ENCODE measurements at places on chromosomes 4 and X.

DNA sequence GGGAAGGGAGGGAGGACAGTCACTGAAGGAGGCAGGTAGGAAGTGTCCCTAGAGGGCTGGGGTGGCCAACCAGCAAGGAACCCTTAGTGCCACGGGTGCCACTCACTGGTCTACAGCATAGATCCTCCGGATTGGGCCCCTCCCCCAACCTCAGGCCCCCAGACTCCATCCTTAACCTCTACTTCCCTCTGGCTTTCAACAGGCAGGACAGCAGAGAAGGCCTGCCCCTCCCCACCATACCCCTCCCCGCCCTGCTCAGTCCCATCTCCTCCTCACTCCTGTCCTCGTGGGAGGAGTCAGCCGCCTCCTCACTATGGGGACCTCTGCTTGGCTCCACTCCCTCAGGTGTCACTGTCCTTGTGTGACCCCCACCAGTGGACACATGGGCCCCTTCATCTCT is 77.7 kb upstream of the PSAPL1 start:
- no peak for DNase-seq

GRCh38 chrX:17403189-17403691 is 28.2 kb downstream of the NHS start:
- no peak for DNase-seq

DNA sequence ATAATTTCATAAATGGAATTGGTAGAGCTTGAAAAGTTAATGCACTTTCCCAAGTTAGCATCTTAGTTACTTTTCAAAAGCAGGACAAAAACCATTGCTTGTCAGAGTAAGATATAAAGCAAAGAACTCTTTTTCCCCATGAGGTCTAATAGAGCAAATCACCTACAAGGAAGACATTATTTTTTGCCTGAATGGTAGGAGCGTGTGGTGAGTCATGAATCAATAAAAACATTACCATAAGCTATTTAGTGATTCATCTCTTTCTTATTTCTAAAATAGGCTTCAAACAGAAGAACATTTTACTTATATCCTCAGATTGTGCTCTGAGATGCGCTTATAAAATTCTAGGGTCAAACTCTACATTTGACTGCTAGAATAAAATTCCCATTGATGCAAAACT is 109.4 kb upstream of the GPRIN3 start:
- no peak for DNase-seq

GRCh38 chrX:118706681-118707080 is 20.7 kb upstream of the IL13RA1 start:
- DNase-seq, result no peak

- DNase-seq, result no peak
Observed at GRCh38 chr4:31877429-31877828, 1157.3 kb downstream of the PCDH7 start.

DNA sequence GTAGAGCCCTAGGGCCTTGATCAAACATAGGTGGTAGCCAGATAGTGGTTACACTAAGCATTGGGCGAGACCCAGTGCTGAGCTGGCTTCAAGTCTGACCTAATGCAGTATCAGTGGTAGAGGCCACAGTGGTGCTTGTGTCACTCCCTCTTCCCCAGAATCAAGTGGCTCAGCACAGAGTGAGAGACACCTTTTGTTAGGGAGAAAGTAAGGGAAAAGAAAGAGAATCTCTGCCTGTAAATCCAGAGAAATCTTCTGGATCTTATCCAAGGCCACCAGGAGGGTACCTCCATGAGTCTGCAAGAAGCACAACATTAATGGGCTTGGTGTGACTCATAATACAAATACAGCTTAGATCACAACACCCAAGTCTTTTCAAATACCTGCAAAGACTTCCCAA is 117.7 kb upstream of the SLC6A14 start:
- DNase-seq, result no peak

- no peak for DNase-seq
Observed at GRCh38 chr4:53502094-53502493, 89.2 kb downstream of the LNX1 start.

DNA sequence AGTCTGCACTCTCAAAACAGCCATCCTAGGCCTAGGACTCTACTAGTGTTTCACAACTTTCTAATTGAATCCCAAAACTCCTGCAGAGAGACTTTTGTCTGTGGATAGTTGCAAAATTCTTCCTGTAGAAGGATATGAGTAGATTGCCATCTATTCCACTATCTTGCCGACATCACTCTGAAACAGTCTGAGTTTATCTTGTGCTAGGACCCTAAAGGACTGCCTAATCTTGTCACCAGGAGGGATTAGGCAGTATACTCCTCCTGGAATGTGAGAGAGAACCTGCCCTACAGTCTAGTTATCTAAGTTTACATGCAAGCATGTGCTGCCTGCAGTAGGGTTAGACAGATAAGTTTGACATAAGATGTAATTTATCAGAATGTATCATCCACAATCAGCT is 1646.6 kb upstream of the PCDH7 start:
- DNase-seq, result no peak

- DNase-seq, result peak; percentile 14
Observed at GRCh38 chr4:16227462-16227868, 1.2 kb upstream of the TAPT1 start.

GRCh38 chrX:105608745-105609144 is 213.6 kb upstream of the NRK start:
- DNase-seq, result no peak

DNA sequence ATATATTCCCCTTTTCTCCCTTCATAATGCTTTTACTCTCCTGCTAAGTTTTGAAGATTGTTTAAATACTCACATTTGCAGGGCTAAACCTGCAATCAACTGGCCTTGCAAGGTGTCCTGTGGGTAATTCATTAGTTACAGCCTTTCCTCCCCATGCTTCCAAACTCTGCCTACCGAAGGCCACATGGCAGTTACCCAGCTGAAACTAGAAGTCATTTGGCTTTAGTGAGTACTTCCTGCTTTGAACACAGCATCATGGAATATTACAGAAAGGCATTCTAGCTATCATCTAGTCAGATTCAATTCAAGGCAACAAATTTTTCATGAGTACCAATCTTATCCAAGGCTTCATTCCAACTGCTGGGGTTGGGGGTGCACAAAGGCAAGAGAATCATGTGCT is 55.6 kb downstream of the SRPX start:
- no peak for DNase-seq

- DNase-seq, result peak; percentile 6
Observed at GRCh38 chrX:151703487-151703886, 8.2 kb downstream of the PRRG3 start.

DNA sequence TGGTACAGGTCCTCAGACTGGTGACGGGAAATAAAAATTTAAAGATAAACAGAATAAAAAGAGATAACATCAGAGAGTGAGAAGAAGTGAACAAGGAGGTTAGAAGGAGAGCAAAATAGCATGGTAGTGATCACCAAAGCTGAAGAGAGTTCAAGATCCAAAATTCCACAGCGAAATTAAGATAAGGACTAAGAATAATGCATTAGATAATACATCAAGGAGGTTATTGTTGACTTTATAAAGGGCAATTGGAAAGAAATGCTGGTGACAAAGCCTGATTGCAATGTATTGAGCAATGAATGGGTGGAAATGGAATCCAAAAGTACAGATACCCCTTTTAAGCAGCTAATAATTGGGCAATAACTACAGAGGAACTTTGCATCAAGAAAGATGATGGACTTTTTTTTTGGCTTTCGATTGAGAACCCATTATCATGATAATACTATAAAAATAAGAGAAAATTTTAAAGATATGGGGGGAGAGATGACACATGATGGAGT is 101.6 kb upstream of the MAP9 start:
- DNase-seq, result no peak

DNA sequence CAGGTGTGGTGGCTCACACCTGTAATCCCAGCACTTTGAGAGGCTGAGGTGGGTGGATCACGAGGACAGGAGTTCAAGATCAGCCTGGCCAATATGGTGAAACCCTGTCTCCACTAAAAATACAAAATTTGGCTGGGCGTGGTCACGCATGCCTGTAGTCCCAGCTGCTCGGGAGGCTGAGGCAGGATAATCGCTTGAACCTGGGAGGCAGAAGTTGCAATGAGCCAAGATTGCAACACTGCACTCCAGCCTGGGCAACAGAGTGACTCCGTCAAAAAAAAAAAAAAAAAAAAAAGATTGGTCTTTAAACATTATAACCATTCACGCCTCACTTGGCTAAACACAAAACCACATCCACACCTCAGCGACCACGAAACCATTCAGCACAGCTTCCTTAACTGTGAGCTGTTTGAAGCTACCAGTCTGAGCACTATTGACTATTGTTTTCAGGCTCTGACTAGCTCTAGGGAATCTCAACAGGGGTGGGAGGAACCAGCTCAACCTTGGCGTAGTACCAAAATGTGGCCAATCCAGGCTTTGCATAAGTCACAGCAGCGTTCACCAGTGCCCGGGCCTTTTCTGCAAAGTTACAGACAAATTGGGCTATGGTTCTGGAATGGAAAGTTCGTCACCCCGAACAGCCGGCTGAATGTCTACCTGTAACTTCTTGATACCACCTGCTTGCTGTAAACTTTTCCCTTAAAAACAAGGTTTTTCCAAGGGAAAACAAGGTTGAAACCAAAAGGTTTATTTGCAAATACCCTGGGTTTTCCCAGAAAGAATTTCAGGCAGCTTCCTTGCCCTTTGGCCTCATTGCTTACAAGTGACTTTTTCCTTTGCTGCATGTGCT is 73.6 kb upstream of the DHX15 start:
- peak; percentile 42 for DNase-seq

DNA sequence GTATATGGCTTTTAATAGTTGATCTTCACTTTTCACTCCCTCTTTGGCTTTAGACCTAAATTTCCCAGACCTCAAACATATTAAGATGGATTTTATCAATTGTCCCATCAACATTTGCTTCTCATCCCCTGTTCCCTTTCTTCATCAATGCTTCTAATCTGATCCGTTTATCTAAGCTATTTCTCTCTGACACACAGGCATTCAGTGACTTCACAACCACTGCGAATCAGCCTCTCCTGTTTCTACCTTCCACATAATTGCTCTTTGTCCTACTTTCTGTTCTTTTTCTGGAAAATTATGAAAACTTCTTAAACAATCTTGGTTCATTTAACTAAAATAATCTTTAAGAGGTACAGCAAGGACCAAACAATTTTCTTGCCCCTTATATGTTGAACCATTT is 115.2 kb downstream of the GLRA3 start:
- DNase-seq, result no peak

GRCh38 chr4:69818060-69818639 is 41.8 kb downstream of the SULT1E1 start:
- DNase-seq, result no peak

- DNase-seq, result no peak
Observed at GRCh38 chrX:13212191-13212651, 107.6 kb downstream of the ATXN3L start.

DNA sequence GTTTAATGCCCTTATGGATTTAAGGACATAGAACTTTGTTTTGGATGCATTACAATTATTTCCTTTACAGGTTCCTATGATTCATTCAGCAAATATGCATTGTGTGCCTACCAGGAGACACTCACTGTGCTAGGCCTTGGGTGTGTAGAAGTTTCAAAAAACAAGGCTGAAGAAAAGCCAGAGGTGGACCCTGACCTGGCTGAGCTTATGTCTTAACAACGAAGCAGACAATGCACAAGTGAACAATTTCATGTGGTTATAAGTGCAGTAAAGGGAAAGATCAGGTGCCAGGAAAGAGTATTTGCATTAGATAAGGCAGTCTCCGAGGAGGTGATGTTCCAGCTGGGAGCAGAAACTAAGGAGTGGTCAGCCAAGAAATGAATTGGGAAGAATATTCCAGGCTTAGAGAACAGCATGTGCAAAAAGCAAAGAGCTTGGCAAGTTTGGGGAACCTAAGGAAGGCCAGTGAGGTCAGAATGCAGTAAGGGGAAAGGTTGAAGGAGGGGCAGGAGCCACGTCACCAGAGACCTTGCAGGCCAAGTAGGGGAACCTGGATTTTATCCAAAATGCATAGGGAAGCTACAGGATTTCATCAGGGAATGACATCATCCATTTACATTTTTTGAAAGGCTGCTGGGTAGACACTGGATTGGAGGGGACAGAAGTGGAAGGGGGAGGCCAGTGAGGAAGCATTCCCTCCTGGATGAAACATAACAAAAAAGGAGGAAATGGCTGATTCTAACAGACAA is 193.6 kb downstream of the SOWAHB start:
- DNase-seq, result no peak

GRCh38 chrX:17374619-17375366 is at the start of gene NHS:
TSS of gene NHS (plus strand) at chrX:17375200. CDS start at chrX:17375758, 558 bp downstream.
- DNase-seq, result peak; percentile 4

- DNase-seq, result no peak
Observed at GRCh38 chrX:98203800-98204199, 1320.1 kb downstream of the RPA4 start.

- DNase-seq, result no peak
Observed at GRCh38 chr4:148092316-148093014, 349.7 kb downstream of the NR3C2 start.

- DNase-seq, result no peak
Observed at GRCh38 chrX:1545776-1546408, 8.9 kb upstream of the P2RY8 start.

- no peak for DNase-seq
Observed at GRCh38 chr4:186554914-186555827, at the start of gene MTNR1A. TSS of gene MTNR1A (minus strand) at chr4:186555567. CDS start at chr4:186555365, 202 bp downstream.

DNA sequence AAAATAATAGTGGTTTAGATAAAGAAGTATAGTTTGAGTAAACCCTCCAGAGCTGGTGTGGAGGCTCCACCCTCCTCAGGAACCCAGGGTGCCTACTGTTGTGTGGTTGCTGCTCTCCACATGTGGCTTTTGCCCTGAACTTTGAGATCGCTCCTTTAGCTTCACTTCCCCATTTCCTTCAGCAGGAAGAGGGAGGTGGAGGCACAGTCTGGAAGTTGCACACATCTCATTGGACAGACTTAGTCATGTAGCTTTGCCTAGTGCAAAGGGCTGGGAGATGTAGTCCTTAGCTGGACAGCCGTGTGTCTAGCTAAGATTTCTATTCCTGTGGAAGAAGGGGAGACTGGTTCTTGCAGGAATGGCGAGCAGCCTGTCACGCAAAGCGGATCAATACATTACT is 37.9 kb downstream of the RGS12 start:
- DNase-seq, result no peak

- no peak for DNase-seq
Observed at GRCh38 chr4:83112231-83112630, 2.3 kb downstream of the PLAC8 start.

- DNase-seq, result no peak
Observed at GRCh38 chr4:145865274-145865941, 73.2 kb downstream of the ZNF827 start.

GRCh38 chr4:182770996-182771514 is 146.1 kb downstream of the DCTD start:
- no peak for DNase-seq
